ENCODE measurements at places on chromosomes 2 and 18.

- no peak for DNase-seq
Observed at GRCh38 chr18:57576316-57576715, 10.2 kb downstream of the FECH start.

- no peak for DNase-seq
Observed at GRCh38 chr2:128817171-128817570, 498.5 kb upstream of the HS6ST1 start.

DNA sequence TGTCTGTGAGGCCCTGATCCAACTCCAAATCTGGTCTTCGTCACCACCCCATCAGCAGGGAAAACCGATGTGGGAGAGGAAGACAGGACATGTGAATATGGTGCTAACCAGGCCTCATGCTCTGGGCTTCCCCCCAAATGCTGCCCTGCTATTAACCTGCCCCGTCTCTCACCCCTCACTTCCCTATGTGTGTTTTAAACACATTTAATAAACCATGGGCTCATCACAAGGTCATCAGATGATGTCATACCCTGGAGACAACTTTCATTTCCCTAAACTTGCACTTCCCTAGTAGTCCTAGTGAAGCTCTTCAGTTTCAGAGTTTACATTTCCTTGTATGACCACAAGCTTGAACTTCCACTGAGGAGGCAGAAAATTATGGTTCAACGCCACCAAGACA, 49.9 kb downstream of the CD8B2 start:
- no peak for DNase-seq

GRCh38 chr2:131039908-131040660, 53.2 kb downstream of the FAM168B start:
- no peak for DNase-seq

DNA sequence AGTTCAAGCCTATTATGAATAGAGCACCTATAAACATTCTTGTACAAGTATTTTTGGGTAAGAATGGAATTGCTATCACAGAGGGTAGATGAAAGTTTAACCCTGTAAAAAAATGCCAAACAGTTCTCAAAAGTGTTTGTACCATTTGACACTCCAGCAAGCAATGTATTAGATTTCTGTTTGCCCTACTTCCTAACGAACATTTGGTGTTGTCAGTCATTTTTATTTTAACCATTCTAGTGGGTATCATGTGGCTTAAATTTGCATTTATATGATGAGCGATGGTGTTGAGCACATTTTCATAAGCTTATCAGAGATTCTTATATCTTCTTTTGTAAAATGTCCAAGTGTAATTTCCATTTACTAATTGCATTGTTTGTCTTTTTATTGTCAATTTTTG, 608.2 kb upstream of the ACVR2A start:
- DNase-seq, result no peak

DNA sequence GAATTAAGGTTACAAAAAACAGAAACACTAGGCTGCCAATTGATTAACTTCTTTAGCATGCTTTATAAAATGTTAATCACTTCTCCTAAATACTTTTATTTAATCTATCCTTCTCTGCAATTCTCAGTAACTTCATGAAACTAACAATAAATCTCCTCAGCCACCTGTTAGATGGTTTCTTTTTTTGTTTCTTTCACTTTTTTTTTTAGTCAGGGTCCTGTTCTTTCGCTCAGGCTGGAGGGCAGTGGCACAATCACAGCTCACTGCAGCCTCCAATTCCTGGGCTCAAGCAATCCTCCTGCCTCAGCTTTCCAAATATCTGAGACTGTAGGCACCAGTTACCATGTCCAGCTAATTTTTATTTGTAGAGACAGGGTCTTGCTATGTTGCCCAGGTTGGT, 213.4 kb upstream of the STK17B start:
- no peak for DNase-seq

DNA sequence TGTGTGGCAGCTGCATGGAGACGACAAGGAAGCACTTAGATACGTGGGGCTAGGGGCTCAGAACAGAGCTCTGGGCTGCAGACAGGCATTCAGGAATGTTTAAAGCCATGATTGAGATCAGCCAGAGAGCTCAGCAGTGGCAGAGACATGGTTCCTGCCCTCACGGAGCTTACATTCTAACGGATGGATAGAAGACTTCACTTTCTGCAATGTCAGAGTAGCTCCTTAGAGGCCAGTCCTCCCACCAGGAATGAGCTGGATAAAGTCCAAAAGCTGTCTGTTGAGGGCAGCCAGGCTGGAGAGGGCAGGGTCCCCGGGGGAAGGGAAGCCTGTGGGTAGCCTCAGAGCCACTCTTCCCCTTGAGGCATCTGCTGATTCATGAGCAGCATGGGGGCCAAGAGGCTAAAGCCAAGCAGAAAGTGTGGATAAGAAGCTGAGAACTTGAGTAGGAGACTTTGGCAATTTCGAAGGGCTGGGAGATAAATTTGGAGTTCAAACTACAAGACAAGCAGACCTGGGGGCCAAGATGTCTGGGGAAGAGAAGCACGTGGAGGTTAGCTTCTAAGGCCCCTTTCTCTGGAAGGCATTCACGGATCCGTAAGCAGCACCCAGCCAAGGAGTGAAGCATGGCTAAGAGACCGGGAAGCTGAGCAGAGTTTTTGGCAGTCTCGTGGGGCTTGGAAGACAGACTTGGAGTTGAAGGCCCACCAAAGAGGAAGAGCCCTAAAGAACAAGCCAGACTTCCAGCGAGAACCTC, 9.7 kb upstream of the CIB4 start:
- no peak for DNase-seq

GRCh38 chr2:50492477-50492851, 539.5 kb downstream of the NRXN1 start:
- DNase-seq, result no peak

DNA sequence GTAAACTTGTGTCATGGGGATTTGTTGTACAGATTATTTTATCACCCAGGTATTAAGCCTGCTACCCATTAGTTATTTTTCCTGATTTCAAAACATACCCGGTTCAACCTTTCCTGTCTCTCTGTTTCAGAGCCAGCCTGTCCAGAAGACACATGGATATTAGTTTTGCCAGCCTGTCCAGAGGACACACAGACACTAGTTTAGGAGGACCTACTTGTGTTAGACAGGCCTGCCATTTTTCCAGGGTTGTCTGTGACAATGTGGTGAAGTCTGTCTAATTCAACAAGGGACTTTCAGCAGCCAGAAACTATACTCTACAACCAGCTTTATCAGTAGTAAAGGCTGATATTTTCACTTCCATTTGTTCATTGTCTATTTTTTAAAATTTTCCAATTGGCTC, 56.1 kb upstream of the DCC start:
- no peak for DNase-seq

DNA sequence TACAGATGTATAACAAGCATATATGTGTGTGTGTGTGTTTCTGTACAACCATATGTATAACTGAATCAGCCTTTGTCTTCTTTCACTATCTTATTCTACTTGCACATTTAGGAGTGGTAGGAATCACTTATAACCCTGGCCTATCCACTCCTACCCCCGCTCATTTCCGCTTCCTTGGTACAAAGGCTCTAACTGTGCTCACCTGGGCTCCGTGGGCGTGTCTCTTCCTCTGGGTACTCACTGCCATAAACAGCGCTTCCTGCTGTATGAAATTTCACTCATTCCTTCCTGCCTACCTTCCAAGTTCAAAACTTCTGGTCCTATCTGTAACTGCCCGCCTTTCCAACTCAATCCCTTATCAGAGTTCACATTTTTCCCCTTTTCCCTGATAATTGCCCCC, 815.5 kb downstream of the EPHA4 start:
- no peak for DNase-seq

- DNase-seq, result no peak
Observed at GRCh38 chr18:57801761-57802212, 1.3 kb downstream of the ATP8B1 start.

DNA sequence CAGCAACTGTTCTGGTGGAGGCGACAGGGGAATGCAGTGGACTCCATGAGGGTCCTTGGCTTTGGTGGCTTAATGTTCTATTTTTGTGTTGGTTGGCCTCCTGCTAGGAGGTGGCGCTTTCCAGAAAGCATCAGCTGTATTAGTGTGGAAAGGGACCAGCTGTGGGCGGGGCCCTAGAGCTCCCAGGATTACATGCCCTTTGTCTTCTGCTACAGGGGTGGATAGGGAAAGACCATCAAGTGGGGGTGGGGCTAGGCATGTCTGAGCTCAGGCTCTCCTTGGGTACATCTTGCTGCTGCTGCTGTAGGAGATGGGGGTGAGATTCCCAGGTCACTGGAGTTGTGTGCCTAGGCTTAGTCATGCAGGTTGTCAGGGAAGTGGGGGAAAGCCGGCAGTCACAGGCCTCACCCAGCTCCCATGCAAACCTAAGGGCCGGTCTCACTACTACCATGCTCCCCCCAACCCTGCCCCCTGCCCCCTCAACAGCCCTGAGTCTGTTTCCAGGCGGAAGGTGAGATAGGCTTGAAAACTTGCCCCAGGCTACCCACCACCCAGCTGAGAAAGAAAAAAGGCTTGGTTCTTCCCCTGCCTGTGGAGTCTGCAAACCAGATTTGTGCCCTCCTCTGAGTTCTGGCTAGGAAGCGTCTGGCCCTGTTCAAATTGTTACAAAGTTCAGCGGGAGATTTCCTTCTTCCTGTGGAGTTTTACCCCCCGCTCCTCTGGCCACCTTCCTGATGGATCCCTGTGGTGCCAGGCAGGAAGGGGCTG, 141.3 kb upstream of the LYPD1 start:
- no peak for DNase-seq

DNA sequence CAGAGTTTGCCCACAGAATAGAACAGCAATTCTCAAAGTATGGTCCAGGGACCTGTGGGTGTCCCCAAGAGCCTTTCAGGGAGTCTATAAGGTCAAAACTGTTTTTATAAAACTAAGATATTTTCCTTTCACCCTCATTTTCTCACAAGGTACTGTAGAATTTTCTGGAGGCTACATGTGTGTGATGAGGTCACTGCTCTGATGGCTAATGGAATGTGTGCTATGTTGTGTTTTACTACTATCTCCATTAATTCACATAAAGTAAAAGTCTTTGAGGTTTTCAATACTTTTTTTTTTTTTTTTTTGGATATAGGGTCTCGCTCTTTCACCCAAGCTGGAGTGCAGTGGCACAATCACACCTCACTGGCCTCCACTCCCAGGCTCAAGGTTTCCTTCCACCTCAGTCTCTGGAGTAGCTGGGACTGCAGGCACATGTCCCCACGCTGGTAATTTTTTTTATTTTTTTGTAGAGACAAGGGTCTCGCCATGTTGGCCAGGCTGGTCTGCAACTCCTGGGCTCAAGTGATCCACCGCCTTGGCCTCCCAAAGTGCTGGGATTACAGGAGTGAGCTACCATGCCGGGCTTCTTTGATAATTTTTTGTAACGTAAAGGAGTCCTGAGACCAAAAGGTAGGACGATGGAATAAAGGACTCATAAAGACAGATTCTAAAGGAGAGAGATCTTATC, 1.8 kb downstream of the TRABD2A start:
- no peak for DNase-seq

- DNase-seq, result no peak
Observed at GRCh38 chr18:58338141-58338540, 290.8 kb downstream of the ALPK2 start.

DNA sequence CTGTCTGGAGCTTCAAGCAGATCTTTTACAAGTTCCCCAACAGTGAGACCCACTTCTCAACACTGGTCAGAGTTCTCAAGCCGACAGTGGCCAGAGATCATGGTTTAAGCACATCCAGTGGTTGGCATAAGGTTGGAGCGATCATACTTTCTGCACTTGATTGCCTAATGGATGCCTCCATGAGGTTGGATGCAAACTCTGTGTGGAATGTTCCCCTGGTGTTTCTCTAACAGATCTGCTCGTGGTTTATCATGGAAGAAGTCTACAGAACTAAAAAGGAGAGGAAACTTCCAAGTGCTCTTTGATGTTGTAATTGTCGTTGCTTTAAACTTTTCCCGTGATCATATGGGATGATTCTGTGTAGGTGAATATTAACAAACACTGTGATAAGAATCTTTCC, 60.7 kb downstream of the SH3RF3 start:
- DNase-seq, result no peak
